ENCODE measurements at places on chromosomes 2 and 18. TPM values are rescaled to one million over a fixed set of nuclear protein-coding genes. Genes with fewer than 3 reads are reported as not detected.

Gene CEBPZOS
- 24.3 TPM for total RNA-seq

Gene NAT8
- total RNA-seq: not detected

Gene INO80B
- 46.7 TPM for total RNA-seq

Gene EGR4
- total RNA-seq: 11.4 TPM

Gene DCDC2C
- total RNA-seq: 5.9 TPM

Gene PKP4
- 57.9 TPM for total RNA-seq

Gene CNNM3
- total RNA-seq: 29.7 TPM

Gene RANBP2
- 96.2 TPM for total RNA-seq

- DNase-seq: peak; percentile 83
Measured at GRCh38 chr2:221573430-221574230, 1.5 kb upstream of the EPHA4 start.

DNA sequence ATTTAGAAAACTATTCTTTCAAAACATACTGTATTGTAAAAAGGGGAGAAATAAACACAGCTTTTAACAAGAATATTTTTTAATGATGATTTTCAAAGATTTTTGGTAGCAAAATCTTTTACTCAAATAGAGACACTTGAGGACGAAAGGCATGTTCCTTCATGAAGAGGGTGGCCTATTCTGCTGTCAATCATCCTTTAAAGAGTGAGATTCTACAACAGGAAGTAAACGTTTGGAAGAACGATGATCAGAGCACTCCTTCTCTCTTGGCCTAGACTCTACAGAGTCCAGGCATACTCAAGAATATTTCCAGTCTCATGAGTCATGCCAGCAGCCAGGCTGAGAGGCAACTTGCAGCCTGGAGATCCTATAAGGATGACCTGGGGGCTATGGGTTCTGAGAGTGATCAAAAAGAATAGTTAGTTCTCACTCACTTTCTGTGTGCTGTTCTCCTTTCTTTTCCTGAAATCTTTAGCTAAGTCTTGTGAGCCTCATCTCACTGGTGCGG is 62.4 kb upstream of the TCF4 start:
- no peak for DNase-seq

- no peak for DNase-seq
Measured at GRCh38 chr2:98454500-98455235, 10.0 kb downstream of the INPP4A start.

DNA sequence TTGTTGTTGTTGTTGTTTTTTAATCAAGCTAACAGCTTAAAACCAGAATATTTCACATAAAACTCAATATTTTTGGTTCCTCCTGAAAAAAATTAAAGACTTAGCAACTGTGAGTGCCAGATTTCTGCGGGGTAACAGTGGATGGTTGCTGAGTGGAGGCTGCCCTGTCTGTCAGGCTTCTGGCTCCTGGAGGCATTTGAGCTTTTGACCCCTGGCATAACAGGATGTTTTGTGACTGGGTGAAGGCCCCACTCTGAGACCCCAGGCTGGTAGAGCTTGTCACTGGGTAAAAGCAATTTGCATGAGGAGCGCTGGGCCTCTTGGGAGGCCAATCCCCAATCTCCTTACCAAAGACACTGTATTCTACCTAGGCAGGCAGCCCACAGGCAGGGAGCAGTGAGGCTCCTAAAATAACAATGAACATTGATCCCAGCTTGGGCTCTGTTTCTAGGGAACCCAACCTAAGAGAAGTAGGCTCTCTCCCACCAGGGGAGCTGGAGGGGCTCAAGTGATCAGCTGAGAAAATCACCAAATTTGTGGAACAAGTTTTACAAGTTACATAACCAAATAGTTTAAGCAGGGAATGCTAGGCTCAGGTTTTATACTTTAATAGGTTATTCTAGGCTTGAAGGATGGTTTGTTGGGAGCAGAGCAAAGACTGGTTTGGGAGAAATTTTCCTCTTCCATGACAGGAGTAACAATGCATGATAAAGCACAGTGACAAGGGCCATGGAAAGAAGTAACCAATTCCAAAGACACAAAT is 5.9 kb upstream of the SPRED2 start:
- DNase-seq: no peak

GRCh38 chr2:236862961-236863728 is 222.5 kb upstream of the COPS8 start:
- no peak for DNase-seq

DNA sequence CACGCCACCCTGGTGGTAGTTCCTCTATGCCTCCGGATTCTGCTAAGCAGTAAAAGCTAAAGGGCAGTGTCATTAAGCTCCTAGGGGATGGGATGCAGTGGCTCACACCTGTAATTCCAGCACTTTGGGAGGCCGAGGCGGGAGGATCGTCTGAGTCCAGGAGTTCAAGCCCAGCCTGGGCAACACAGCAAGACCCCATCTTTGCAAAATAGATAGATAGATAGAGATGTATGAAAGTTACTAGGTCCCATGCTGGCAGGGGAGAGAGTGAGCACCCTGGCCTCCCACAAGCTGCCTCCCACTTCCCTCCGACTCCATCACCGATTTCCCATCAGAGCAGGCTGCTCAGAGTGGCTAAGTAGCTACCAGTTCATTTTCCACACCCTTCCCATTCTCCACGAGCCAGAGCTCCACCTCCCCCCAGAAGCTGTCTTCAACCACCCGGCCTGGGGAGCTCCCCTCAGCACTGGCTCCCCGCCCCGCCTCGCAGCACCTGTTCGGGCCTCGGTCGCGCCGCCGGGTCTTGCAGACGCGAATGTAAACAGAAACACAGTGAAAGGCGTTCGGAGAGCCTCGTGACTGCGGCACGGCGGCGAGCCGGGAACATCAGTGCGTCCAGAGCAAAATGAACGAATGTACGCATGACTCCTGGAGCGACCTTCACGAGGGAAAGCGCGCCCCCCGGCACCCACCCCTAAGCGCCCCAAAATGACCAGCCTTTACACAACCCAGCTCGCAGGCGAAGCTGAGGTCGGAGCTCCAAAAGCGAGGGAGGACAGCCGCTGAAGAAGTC is 598 bp upstream of the CEP68 start:
- peak; percentile 40 for DNase-seq

- DNase-seq: no peak
Measured at GRCh38 chr18:9629709-9630108, 15.3 kb upstream of the PPP4R1 start.

Measured in prostate gland (tissue), 2 donors.